ENCODE measurements at places on chromosomes 1 and 21.

GRCh38 chr1:25569597-25570396 lies 26.4 kb downstream of the LDLRAP1 start:
- H3K4me1 ChIP-seq, result peaks cover 22% of the 10 kb centered on the region
- no peak overlapping the region for H3K4me3 ChIP-seq
- H3K27ac ChIP-seq, result no peak overlapping the region
- no peaks in the 10 kb centered on the region for H3K36me3 ChIP-seq

- H3K27ac ChIP-seq, result no peak overlapping the region
- H3K4me1 ChIP-seq, result no peaks in the 10 kb centered on the region
- H3K4me3 ChIP-seq, result no peak overlapping the region
- no peaks in the 10 kb centered on the region for H3K27me3 ChIP-seq
These were observed 58.5 kb downstream of the SERBP1 start for GRCh38 chr1:67371681-67372080.

- H3K4me3 ChIP-seq, result no peak overlapping the region
- H3K36me3 ChIP-seq, result no peaks in the 10 kb centered on the region
- peak overlapping the region; percentile 36 for H3K27ac ChIP-seq
- no peak for DNase-seq
These were observed 56.9 kb upstream of the IVNS1ABP start for GRCh38 chr1:185373813-185374529.

GRCh38 chr21:26168371-26168770 lies 2.2 kb downstream of the APP start:
- peak overlapping the region; percentile 11 for H3K27ac ChIP-seq
- peaks cover 6% of the 10 kb centered on the region for H3K27me3 ChIP-seq
- no peak for DNase-seq

GRCh38 chr1:89125240-89125912 lies 538 bp downstream of the GBP2 start:
- H3K36me3 ChIP-seq, result no peaks in the 10 kb centered on the region
- H3K27ac ChIP-seq, result peak overlapping the region; percentile 81
- H3K4me3 ChIP-seq, result peak overlapping the region; percentile 99
- H3K27me3 ChIP-seq, result no peaks in the 10 kb centered on the region
- no peak for DNase-seq

GRCh38 chr1:13664451-13664850 lies 35.5 kb upstream of the PRDM2 start:
- H3K4me1 ChIP-seq, result peaks cover 27% of the 10 kb centered on the region
- H3K27me3 ChIP-seq, result peaks cover 8% of the 10 kb centered on the region
- H3K27ac ChIP-seq, result no peak overlapping the region
- H3K36me3 ChIP-seq, result peaks cover 3% of the 10 kb centered on the region
- no peak for DNase-seq
- H3K4me3 ChIP-seq, result no peak overlapping the region
